ENCODE measurements at places on chromosomes 5 and 9. TPM values are rescaled to one million over a fixed set of nuclear protein-coding genes. Genes with fewer than 3 reads are reported as not detected.

DNA sequence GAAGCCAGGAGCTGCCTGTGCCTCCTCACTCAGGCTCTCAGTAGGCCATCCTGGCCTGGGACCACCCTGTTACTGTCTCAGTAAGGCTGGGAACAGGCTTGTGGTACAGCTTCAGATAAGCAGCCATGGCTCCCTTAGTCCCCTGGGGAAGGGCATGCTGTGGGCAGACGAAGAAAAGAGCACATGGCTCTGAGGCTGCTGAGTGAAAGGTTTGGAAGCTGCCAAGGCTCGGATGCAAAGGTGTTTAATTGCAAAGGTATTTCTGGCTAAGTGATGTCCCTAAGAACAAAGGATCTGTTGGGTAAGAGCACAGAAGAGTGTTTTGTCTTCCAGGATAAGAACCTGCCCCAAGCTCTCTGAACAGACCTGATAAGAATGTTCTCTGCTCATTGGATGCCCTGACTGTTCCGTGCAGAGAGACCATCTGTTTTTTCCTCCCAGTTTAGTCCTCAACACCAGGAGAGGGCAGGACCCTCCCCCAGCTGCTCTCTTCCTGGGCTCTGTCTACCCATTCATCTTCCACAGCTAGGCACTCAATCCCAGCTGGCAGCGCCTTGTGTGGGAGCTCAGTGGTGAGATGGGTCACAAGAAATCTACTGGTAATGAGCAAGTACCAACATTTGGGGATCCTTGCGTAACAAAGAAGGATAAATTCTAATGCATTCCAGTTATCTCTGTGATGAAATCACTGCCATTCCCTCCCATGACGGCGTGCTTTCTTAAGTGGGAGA lies 17.7 kb downstream of the ANGPTL2 start:
- no peak for DNase-seq

DNA sequence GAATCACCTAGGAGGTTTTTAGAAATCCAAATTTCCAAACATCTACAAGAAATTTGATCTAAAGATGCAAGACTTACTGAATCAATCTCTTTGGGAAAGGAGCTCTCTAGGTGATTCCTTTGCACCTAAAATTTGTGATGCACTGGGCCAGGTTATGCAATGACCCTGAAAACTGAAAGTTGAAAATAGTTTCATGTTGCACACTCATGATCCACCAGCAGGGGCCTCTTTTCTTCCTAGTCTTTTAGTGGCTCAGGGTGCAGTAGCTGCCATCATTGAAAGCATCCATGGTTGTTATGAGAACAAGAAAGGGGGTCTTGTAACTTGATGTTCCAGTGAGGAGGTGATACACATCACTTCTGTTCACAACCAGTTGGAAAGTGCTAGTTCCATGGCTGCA lies 486.8 kb downstream of the PSAT1 start:
- no peak for DNase-seq

GRCh38 chr5:29568028-29568427 lies 1625.5 kb upstream of the CDH6 start:
- no peak for DNase-seq

- DNase-seq = no peak
Measured at GRCh38 chr9:83520292-83520691, 17.9 kb downstream of the FRMD3 start.

DNA sequence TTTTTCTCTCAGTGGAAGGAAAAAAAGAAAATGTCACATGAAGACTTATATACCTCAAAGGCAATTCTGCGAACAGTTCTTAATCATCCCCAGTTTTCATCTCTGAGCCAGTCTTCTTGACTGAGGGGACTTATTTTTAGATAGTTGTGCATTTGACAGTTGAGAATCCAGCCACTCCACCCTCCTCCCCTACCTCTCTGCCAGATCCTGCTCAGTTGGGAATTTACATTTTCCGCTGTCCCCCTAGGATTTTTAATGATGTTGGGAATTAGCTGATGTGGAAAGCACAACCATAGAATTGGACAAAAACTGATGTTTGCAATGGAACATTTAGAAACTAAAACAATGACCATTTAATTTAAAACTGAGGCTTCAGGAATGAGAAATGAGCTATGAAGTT lies 194.3 kb upstream of the PIK3R1 start:
- no peak for DNase-seq

DNA sequence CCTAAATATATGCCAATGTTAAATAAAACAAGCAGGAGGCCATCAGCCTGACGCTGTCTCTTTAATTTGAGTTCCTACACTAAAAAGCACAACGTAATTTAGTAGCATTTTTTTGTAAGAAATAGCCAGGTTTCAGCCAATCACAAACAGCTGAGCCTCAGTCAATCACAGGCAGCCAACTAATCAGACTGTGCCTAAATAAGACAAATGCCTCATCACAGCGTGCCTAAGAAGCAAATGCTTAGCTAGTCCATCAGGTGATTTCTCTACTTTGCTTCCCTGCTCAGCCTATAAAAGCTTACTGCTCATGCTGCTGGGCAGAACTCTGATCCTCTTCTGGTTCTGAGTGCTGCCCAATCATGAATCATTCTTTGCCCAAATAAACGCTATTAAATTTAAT lies 38.3 kb upstream of the RORB start:
- DNase-seq = no peak

GRCh38 chr5:144950996-144951395 lies 780.3 kb downstream of the KCTD16 start:
- DNase-seq = no peak

The CWC27 gene
- total RNA-seq = 28.4 TPM

The BTNL9 gene
- 1.0 TPM for total RNA-seq

- no peak for DNase-seq
Measured at GRCh38 chr9:135259273-135259672, 171.8 kb downstream of the OLFM1 start.

DNA sequence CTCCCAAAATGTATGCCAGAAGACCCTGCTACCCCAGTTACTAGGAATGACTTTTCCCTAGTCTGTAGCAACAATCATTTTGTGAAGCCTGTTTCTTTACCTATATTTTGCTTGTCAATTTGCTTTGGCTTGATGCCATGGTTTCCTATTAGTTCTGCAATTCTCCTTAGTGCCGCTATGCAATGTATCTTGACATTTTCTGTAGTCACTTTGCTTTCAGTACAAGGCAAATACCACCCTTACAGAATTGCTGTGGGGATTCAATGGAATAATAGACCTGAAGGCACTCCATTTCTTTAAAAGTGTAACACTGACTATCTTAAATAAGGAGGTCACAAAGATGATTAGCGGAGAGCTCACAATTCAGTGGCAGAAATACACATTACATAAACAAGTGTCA lies 291.1 kb downstream of the NR2F1-AS1 start:
- DNase-seq = no peak

DNA sequence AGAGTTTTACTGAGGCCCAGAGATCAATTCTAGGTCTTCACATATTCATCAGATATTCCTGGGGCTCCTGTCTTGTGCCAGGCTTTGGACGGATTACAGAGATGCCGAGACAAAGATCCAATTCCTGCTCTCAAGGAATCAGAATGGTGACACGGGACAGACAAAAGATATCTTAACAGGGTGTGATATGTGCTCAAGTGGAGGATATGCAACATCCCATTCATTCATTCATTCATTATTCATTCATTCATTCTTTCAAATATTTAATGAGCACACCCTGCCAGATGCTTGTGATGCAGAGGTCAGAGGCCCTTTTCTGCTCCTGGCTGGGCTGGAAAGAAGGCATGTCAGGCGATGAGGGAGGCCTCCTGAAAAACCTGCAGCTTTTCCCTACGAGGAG lies 21.8 kb downstream of the LHX2 start:
- DNase-seq = no peak

DNA sequence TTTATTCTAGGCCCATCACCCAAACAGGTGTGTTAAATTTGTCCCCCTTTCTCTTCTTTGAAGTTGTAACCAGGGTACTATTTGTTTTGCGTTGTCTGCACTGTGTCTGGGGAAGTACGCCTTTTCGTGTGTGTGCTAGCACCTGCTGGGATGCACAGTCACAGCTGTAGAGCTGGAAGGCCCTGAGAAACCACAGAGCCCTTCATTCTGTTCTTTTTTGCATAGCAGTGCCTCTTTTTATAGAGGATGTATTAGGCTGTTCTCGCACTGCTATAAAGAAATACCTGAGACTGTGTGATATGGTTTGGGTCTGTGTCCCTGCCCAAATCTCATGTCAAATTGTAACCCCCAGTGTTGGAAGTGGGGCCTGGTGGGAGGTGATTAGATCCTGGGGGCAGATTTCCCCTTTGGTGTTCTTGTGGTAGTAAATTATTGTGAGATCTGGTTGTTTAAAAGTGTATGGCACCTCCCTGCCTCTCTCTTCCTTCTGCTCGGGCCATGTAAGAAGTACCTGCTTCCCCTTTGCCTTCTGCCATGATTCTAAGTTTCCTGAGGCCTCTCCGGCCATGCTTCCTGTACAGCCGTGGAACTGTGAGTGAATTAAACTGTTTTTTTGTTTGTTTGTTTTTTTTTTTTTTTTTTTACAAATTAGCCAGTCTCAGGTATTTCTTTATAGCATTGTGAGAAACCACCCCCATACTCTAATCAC lies 14.0 kb downstream of the SEC61B start:
- DNase-seq = no peak

The GALT gene
- 16.0 TPM for total RNA-seq

The CTXN3 gene
- total RNA-seq = not detected

DNA sequence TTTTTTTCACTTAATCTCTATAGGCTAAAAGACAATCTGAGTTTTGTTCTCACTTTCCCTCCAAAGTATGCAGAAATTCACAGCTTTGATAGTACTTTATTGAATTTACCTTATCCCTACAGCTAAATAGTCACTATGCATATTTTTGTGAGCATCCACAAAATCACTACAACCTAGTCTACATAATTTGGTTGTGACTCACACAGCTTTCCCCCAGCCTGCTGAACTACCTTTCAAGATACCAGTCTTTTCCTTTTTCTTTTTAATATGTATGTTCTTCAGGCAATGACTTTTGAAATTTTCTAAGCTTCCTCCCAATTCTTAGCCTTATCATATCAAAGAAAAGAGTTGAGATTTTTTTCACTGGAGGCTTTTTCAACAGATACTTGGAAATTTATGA lies 347.3 kb upstream of the CDH6 start:
- DNase-seq = no peak

The CDC14B gene
- 16.0 TPM for total RNA-seq

The SGTB gene
- 30.3 TPM for total RNA-seq

The KIF4B gene
- total RNA-seq = not detected

GRCh38 chr5:65252977-65253376 lies 228.7 kb downstream of the ADAMTS6 start:
- DNase-seq = no peak

GRCh38 chr9:99224445-99224844 lies 2.4 kb downstream of the SEC61B start:
- no peak for DNase-seq

DNA sequence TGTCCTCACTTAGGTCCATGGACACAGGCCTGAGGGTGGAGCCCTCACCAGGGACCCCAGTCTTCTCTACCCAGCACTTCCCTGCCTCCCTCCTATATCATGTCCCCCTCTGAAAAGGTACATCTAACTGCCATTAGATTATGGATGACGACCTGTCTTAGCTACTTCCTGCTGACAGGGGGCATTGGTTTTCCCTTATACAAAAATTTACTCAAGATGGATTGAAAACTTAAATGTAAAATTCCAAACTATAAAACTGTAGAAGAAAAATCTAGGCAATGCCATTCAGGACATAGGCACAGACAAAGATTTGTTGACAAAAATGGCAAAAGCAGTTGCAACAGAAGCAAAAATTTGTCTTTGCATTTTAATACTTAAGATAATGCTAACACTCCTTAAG lies 623.2 kb upstream of the FAM174A start:
- no peak for DNase-seq

DNA sequence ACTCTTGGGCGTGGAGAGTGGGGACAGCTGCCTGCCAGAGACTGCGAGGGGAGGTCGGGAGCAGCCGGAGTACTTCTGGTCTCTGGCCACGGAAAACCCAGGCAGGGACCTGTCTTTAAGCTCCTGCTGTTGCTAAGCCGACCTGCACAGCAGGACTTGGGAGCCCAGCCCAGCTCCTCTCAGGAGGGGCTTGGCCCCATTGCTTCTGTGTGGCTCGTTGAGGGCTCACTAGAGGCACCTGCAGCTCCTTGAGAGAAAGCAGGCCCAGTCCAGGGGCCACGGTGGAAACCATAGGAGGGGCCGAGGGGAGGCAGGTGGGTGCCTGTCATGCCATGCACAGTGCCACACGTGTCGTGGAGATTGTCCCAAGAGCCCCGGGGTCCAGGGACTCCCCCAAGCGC lies 3.3 kb upstream of the LCN2 start:
- no peak for DNase-seq

DNA sequence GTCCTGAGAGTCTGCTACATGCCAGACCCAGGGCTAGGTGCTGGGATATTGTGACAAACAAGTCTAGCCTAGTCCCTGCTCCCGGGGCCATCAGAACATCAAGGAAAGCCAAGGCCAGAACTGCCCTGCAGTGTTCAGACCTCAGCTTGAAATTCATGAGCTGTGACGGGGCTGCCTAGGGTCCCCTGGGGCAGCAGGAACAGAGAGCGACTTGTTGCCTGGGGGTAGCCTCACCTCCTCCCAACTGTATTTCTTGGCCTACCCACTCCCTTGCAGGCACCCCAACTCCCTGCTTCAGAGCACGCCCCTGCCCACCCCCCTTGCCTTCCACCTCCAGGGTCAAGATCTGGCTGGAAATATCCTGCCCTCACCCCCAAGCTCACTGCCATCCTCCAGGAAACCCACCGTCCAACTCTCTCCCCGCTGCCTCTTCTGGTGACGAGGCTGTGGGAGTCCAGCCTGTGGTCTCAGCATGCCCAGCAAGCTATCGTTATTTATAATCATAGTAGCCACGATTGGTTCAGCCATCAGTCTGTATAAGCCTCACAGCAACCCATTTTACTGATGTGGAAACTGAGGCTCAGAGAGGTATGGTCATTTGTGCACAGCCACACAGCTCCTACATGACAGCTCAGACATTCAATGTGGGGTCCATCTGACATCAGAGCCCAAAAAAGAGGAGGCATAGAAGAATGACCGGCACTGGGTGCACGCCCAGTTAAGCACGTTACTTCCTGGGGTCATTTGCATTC lies 10.7 kb downstream of the DNM1 start:
- no peak for DNase-seq

- no peak for DNase-seq
Measured at GRCh38 chr5:124908581-124909451, 162.4 kb upstream of the ZNF608 start.

The TMEM215 gene
- total RNA-seq = not detected
